NCI-H146 (cell line): ENCODE measurements at places on chromosomes 11 and 22.

DNA sequence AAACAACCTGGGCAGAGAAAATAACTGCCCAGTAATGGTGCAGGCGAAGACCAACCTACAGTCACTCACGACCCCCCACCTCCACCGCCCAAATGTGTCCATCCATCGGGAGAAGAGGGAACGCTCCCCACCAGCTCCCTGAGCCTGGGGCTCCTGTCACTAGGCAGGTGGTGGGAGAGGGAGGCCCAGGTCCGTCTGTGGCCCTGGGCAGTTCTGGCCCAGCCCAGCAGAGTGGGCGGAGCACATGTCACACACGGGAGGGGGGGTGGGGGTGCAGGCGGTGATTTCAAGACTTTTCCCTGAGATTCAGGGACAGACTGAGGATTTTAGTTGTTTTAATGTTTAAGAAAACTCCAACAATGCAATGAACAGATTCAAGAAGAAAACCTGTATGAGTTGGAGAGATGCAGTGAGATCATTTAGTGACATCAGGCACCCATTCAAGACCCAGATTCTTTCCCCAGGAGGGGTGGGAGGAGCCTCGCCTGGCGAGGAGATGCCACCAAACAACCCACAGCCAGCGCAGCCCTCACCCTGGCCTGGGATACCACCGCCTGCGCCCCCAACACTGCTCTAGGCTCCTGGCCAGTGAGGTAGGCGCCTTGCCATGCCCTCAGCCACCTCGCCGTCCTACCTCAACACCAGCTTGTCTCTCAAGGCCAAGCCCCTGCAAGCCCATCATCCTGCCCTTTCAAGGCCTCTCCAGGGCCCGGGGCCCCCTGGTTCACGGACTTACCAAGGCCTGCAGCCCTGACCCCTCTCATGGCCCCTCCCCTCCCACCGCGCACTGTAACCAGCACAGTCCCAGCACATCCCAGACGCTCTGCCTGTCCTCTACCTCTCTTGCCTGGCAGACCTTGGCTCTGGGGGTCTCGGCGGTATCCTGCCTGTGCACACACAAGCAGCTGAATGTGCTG, 36.8 kb downstream of the TBX1 start:
- no peak for DNase-seq

DNA sequence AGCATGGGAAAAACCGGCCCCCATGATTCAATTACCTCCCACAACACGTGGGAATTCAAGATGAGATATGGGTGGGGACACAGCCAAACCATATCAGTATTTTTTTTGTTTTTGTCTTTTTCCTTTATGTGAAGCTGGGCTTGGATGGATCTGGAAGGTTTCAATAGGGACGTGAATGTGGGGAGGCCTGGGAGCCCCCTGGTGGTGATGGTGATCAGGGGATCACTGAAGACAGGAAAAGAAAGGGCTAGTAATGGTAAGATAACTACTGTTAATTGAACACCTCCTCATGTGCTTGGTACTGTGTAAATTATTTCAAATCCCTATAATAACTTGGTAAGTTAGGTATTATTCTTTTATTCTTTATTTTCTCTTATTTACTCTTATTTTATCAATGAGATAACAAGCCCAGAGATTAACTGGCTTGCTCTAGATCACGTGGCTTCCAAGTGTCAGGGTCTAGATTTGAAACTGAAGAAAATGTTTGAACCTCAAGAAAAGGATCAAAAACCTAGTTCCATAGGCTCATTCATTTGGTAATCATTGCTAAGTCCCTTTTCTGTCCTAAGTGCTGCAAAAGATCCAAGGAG, 364.2 kb downstream of the TENM4 start:
- DNase-seq = peak; percentile 33

DNA sequence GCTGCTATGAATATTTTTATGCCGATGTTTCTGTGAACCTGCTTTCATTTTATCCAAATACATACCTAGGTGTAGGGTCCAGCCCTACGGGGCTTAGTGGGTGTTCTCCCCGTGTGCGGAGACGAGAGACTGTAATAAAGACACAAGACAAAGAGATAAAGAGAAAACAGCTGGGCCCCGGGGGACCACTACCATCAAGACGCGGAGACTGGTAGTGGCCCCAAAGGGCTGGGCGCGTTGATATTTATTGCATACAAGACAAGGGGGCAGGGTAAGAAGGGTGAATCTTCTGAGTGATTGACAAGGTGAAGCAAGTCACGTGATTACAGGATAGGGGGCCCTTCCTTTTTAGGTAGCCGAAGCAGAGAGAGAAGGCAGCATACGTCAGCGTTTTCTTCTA, 920.1 kb downstream of the BRD1 start:
- DNase-seq = no peak

DNA sequence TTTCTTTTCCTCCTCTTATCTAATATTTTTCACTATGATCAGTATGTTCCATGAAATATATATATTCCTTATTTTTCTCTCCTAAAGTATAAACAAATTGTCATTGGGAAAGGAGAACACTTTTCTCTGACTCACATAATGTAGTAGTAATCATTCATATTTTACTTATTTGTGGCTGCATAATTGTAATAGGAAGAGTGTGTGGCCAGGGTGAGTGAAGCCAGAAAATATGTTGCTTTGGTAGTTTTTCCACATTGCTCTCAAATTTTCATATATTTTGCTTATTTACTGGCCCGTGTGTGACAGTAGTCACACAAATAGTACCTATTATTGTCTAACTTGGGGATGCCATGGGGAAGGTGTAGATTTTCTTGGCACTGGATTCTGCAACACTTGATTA, 172.1 kb downstream of the DYNC2H1 start:
- DNase-seq = no peak

DNA sequence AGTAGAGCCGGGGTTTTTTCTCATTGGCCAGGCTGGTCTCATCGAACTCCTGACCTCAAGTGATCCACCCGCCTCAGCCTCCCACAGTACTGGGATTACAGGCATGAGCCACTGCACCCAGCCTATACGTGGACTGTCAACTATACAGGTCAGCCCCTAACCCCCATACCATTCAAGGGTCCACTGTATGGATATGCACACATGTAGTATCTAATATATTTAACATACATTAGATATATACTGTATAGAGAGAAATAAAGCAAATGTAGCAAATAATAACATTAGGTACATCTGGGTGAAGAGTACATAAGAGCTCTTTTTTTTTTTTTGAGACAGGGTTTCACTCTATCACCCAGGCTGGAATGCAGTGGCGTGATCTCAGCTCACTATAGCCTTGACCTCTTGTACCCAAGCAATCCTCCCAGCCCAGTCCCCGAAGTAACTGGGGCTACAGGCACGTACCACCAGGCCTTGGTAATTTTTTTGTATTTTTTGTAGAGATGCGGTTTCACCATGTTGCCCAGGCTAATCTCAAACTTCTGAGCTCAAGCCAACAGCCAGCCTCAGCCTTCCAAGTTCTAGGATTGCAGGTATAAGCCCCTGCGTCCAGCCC, 1.5 kb upstream of the ATP5MGL start:
- DNase-seq = no peak

GRCh38 chr22:38657045-38657909, 839 bp downstream of the CBY1 start:
- DNase-seq = peak; percentile 27

GRCh38 chr22:30649430-30650007, 13.9 kb downstream of the SLC35E4 start:
- no peak for DNase-seq

DNA sequence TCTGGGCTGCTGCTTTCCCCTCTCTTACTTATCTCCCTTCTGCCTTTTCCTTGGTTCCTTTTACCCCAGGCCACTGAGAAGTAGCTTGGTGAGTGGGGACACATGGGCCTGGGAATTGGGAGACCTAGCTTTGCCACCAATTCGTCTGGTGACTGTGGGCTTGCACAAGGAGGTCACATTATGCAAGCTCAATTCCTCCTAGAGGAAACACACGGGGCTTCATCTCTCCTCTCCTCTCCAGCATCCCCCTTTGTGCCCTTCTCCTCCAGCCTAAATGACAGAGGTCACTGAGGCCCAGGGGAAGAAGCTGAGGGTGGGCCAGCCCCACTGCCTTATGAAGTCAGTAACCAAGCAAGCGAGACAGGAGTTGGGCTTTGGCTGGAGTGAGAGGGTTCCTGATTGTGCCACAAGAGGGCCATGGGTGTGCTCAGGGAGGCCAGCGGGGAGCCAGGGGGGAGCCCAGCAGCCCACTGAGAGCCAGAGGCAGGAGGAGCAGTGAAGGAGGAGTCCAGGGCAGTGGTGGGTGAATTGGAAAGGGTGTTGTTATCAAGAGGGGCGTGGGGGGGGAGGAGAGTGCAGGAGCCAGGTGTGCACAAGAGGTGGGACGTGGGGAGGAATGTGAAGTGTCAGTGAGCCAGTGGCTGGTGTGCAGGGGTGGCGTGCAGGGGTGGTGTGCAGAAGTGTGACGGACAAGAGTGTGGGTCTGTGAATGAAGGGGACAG, 2.0 kb downstream of the CLCF1 start:
- DNase-seq = no peak

- DNase-seq = no peak
These were observed 142.8 kb downstream of the MAML2 start for GRCh38 chr11:96200243-96200642.

DNA sequence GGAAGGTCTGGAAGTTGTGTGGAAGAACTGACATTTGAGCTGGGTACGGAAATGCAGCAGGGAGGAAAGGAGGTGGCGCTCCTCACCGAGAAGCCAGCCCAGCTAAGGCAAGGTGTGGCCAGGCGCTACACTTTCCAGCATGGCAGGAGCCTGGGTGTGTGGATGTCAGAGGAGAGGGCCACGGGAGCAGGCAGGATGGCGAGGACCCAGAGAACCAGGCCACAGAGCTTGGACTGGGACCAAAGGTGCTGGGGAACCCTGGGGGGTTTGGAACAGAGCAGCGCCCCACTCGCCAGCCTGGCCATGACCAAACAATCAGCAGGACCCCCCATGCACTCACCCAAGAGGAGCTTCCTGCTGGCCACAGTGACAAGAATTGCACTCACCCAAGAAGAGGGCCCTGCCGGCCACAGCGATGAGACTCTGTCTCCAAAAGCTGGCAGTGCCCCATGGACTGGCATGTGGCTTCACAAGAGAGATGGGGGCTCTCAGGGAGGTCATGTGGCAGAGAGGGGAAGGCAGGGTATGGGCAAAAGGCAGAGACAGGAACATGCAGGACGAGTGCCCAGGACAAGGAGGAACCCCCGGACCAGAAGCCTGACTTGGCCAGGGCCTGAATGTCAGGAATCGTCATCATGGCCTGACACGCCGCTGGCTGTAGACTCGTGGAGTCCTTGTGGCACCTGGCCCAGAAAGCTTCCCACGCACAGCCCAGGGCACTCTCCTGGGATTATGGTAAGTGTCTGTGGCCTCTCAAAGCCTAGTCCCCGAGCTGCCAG, 45.4 kb downstream of the IGF2 start:
- no peak for DNase-seq

DNA sequence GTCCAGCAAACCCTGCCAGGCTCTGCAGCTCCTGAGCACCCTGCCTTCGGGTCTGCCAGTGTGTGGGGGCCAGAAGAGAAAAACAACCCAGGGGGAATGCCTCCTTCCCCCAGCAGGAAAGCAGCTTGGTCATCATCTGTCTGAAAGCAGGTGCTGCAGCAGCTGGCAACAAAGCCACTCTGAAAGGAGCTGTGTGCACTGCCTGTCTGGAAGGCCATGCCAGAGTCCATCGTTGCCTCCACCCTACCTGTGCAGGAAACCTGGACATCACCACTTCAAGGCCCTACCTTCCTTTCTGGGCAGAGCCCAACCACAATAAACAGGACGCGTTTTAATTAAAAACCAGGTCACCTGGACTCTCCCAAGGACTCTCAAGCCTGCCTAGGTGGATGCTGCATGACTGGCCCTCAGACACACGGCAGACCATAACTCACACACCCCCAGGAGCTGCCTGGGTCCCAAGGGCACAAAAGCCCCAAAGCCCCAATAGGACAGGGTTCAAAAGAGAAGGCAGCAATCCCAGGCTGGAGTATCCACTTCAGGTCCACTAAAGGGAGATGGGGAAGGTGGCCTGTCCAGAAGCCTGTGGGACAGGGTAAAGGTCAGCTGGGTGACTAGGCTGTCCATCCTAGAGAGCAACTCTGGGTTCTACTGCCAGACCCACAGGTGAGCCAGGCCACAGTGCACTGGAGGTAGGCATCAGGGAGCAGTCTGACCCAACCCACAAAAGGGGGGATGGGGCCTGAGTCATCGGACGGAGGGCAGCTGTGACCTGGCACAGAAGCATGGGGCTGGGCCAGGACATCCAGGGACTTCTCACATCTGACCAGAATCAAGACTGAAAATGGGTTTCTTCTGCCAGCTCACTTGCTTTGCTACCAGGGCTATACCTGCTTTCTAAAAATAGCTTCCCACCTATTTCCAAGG, 6.1 kb downstream of the GNB1L start:
- peak; percentile 43 for DNase-seq

- DNase-seq = no peak
These were observed 48.1 kb upstream of the B3GAT1 start for GRCh38 chr11:134460062-134460561.

GRCh38 chr11:86490582-86490981, 115.9 kb downstream of the CCDC81 start:
- DNase-seq = no peak

DNA sequence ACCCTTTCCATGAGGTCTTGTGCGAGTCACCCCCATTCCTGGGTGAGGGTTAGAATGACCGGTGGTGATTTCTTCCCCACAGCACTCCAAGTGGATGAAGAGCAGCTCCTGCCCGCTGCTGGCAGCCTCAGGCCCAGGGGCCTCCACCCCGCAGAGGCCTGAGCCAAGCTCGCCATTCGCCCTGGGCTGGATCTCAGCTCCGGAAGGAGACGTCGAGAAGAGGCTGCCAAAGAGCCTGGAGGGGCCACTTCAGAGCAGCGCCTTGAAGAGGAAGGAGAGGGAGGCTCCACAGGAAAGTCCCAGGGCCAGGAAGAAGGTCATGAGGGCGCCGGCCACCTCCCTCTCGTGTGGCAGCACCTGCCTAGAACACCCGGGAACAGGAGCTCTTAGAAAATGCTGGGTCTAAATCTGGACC, 8.4 kb downstream of the SLC29A2 start:
- DNase-seq = no peak

- peak; percentile 80 for DNase-seq
These were observed 15.6 kb upstream of the MFNG start for GRCh38 chr22:37501610-37502341.

GRCh38 chr11:45669146-45669545, 3.7 kb upstream of the CHST1 start:
- no peak for DNase-seq

- DNase-seq = no peak
These were observed 28.8 kb downstream of the KIAA0930 start for GRCh38 chr22:45211848-45212247.

DNA sequence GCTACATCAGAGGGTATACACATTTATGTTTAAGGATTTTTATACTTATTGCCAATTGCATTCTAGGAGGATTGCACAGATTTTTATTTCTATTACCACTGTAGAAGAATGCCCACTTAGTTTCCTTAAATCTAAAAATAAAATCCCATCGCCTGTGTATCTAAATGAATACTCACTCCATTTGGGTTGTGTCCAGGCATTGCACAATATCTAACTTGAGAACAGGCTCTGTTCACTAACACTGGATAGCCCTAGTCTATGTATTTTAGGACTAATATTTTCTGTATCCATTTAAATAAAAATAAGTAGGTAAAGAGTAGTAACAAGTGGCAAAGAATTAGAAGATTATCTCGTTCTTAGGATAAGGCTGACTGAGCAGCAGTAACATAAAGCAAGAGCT, 4.1 kb downstream of the C11orf52 start:
- no peak for DNase-seq

GRCh38 chr11:60951904-60952741, at the start of gene SLC15A3:
Gene SLC15A3 (minus strand): TSS chr11:60952176. CDS start chr11:60951551, 625 bp downstream.
- DNase-seq = no peak

GRCh38 chr11:23263466-23263865, 403.2 kb upstream of the CCDC179 start:
- DNase-seq = no peak
